ENCODE measurements at places on chromosomes 7 and 10.

DNA sequence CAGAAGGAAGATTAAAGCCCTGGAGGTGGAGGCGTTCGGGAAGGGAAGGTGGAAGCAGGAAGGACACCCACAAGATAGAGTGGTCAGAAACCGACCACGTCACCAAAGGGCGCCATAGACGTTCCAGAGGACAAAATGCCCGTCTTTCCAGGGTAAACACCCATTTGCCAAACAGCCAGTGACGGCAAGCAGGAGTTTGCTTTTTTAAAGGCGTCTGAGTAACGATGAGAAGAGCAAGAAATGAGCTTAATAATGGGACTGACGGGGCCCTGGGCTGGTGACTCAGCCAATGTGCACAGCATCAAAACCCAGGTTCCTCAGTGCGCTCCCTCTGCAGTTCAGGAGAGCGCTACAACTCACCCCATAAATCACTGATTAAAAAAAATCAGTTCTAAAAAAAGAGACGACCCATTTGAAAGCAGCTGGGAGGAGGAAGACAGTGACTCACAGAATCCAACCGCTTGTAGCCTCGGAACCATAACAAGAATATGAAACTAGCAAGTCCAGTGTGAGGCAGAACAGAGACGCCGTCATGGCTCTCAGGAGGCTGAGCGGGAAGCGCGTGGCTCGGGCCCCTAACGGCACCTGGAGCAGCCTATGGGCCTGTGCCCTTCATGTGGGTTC, 5.9 kb downstream of the DIP2C start:
- DNase-seq = no peak

GRCh38 chr7:114405427-114405826, 9.2 kb upstream of the FOXP2 start:
- no peak for DNase-seq

DNA sequence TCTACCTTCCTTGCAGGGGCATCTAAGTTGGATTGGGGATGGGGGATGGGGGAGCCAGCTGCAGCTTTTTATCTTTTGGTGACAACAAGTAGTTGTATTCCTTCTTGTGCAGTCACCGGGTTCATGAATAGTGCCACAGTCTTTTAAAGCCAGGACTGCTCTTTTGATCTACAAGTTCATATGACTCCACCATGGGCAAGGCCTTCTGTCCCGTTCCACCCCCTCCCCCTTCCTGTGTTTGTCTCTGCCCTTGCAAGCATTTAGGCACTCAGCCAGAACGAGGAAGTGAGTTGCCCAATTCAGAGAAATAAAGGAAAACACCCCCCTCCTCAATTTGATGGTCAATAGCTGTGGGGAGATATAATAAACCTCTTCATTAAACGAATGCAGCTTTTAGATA, 44.8 kb upstream of the EGR2 start:
- DNase-seq = no peak

- no peak for DNase-seq
Measured at GRCh38 chr10:73306171-73306708, 52.4 kb downstream of the CFAP70 start.

DNA sequence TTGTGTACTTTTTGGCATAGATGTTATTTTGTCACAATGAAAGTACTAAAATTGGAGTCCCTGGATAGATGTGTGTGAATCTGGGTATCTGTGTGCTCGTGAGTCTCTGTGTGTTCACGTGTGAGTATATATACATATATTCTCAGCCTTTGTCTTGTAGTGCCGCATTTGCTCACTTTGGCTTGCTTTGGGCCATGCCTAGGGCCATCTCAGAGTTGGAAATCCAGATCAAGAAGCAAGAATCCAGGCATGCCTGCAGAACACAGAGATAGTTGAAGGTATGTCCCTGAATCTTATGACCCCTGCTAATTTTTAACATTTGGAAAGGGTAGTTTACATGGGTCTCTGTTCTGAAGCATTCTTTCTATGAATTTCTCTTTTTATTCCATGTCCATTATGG, 208.7 kb downstream of the PHTF2 start:
- no peak for DNase-seq

- no peak for DNase-seq
Measured at GRCh38 chr10:97676770-97677581, 10.1 kb downstream of the AVPI1 start.

DNA sequence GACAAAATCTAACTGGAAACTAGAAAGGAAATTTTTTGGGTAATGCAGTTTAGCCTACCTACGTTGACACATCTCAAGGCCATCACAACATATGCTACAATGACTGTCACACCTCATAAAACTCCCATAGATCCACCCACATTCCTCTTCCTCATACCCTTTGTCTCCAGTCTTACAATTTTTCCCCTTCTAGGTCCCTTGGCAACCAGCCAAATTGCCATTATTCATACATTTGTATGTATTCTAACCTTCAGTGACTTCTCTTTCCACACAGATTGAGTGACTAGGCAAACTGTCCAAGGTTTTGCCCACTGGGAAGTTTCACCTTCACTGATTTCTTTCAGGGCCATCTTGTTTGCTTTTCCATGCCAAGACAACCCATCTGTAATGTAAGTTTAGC, 100.5 kb upstream of the TPK1 start:
- no peak for DNase-seq

GRCh38 chr7:2934211-2934731, 90.2 kb upstream of the GNA12 start:
- no peak for DNase-seq

GRCh38 chr7:81158189-81158588, 239.3 kb upstream of the SEMA3C start:
- DNase-seq = no peak

DNA sequence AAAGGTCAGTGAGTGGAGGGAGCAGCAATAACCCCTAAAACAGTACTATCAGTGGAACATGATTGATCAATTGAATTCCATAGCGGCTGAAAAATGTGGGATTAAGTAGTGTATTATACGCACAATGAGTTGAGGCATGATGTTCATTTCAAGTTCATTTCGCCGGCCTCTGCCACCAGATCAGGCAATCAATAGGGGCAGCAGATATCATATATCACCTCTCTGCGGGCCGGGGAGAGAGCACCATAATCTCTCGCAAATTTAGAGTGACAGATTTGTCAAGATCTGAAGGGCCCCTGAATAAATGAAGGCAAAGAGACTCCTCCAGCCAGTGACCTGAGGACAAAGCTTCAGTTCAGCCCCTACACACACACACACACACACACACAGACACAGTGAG, 58.5 kb downstream of the PAX2 start:
- no peak for DNase-seq

DNA sequence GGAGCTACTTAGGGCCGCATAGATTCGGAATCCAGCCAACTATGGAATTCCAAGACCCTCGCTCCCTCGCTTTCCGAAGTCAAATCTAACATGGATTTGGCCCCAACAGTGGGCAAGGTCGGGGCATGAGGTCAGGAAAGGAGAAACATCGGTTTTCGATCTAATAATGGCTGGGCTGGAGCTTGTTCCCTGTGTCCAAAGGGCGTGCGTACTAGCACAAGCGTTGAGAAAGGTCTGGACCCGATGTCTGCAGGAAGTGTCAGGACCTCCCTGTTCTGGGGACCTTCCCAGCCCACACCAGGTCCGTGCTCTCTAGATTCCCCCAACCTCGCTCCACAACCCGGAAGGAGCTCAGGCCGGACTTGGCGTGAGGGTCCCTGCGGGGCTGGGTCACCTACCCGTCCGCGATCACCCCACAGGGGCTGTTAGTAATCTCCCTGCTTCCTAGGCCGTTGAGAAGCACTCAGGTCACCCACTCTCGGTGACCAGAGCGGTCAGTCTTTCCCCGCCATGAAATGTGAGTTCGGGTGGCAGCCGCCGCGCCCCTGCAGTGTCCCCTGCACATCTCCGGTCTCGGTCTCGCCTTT, 4.8 kb downstream of the FEZF1 start:
- DNase-seq = no peak

- no peak for DNase-seq
Measured at GRCh38 chr7:157704365-157704764, 367.6 kb downstream of the DNAJB6 start.

DNA sequence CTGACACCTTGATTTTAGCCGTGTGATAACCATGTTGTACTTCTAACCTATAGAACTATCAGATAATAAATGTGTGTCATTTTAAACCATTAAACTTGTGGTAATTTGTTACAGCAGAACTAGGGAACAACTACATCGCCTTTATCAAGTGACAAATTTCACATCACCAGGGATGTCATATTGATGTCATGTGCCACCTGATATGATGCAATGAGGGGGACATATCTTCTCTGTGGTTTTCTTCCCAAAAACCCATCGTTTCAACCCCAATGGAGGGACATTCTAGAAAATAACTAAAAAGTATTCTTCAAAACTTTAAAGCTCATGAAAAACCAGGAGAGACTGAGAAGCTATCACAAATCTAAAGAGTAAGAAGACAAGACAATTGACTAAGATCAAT, 212.2 kb downstream of the ETV1 start:
- no peak for DNase-seq

GRCh38 chr10:122323941-122324675, 50.4 kb upstream of the PLEKHA1 start:
- no peak for DNase-seq

- no peak for DNase-seq
Measured at GRCh38 chr10:79405995-79406515, 39.4 kb downstream of the ZCCHC24 start.

DNA sequence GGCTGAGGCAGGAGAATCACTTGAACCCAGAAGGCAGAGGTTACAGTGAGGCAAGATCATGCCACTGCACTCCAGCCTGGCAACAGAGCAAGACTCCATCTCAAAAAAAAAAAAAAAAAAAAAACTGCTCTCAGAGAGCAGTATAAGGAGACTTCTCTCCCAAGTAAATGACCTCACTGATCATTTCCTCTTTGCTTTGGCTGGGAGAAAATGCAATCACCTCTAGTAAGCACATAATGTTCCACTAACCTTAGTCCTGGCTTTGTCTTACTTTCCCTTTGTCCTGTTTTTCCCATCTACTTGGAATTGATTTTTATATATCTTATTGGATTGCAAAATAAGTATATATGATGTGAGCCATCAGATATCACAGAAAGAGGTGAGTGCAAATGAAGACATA, 2.5 kb downstream of the SLC25A13 start:
- no peak for DNase-seq

DNA sequence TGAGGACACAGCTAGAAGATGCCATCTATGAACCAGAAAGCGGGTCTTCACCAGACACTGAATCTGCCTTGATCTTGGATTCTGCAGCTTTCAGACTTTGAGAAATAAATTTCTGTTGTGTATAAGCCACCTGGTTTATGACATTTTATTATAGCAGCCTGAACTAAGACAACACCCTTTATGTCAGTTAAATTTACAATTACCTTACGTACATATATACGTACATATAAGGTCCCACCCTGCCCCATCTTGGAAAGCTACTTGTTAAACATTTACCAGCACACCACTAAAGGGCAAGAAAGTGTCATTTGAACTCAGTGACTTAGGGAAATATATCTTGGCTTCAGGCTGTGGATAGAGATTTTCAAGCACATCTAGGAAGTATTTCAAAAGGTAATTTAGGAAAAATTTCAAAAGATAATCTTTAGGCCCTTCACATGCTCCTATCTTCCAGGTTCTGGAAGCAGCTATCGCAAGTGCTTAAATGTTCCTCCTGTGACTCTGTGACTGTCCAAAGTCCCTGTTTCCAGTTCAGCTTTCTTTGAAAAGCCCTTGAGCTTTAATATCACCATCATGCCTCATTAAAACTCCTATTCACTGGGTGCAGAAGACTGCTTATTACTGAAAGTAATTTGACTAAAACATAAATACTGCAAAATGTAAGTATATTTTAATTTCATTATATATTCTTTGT, 9.6 kb upstream of the SRI start:
- DNase-seq = no peak

DNA sequence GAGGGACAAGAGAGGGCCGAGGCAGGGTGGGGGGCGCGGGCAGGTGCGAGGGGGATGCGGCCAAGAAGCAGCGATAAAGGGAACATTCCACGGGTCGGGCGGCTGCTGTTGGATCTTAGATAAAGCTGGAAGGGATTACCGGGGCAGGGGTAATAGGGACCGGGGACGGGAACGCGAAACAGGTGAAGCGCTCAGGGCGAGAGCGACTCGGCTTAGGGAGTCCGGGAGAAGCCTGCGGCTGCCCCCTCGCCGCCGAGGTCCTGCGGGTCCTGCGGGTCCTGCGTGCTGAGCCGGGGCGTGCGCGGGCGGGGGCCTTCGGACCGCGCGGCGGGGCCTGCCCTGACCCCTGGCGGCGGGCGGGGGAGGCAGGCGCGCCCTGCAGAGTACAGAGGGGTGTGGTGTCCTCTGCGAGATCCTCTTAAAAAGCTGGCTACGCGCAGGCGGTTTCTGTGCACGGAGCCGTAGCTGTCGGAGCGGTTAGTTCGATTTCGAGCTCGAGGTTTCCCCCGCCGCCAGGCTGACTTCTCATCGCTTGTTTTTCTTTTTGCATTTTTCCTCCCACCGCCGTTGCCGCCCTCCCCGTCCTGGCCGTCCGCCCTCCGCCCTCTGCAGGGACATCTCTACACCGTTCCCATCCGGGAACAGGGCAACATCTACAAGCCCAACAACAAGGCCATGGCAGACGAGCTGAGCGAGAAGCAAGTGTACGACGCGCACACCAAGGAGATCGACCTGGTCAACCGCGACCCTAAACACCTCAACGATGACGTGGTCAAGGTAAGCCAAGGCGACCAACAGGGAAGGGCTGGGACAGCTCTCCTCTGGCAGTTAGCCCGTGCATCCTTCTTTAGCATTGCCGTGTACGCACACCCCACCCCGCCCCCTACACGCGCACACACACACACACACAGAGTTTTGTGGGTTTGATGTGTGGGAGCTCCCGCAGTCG, 1.4 kb downstream of the CAV1 start:
- peak; percentile 37 for DNase-seq

GRCh38 chr10:6491841-6492609, 88.1 kb downstream of the PRKCQ start:
- DNase-seq = no peak

GRCh38 chr7:51142741-51143385, 173.7 kb downstream of the COBL start:
- no peak for DNase-seq

DNA sequence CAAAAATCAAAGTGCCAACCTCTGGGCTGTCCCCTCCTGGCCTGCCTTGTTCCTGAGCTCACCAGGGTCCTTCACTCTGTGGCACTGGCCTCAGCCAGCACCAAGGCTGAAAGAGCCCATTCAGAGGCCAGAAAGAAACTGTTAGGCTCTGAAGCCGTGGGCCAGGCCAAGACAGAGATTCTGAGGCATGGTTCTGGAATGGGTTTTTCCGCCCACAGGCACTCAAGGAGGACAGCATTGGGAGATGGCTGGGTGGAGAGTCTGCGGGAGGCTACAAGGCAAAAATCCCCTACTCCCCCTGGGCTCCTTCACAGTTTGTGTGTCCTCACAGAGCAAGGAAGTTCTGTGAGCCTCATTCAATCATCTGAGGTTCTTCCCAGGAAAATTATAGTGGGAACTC, 31.7 kb downstream of the GRIFIN start:
- no peak for DNase-seq

GRCh38 chr7:106938803-106939202, 73.7 kb downstream of the PIK3CG start:
- no peak for DNase-seq

Measured in GM12864 (cell line).